ENCODE measurements at places on chromosomes 7 and 10.

DNA sequence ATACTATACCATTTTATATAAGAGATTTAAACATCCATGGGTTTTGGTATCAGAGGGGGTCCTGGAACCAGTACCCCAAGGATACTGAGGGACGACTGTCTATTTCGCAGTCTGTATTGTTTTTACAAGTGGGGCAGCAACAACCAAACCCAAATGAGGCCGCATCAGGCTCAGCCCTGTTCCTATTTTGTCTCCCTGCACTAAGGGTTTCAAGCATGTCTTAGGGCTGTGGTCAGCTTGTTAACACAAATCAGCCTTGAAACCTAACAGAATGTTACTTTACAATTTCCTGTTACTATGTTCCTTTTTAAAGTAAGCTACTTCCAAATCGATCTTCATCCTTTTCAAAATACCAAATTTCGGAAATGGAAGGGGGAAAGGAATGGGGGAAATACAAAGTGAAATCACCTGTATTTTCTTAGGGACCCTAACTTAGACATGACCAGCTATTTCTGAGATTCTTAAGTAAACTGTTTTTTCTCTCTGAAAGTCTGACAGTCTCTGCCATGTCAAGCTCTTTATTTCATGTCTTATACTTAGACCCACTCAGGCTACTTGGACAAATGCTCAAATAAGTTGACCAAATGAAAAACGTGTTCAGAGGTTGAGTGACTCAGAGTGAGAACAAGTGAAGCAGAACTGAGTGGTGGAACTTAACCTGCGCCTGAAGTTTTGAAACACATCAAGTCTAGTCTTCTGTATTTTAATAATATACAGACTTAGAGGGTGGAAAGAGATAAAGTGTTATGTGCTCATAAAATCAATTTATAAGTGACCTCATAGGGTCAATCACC, 75.8 kb downstream of the C1GALT1 start:
- DNase-seq, result no peak

DNA sequence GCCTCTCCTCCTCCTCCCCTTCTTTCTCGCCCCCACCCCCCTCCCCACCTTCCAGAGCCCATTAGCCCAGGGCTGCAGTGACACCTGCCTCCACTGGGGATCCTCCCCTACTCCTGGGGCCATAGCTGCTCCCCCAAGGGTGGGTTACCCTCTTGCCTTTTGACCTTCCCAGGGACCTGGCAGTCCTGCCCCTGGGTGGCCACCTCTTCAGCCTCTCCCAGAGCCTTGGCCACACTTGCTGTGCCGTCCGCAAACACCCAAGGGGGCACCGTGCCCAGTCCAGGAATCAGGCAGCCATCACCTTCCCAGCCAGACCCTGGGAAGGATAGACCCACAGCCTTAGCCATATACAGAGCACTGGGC, 19.8 kb upstream of the CLDN4 start:
- no peak for DNase-seq

GRCh38 chr7:115721293-115722217, 309.0 kb downstream of the TFEC start:
- peak; percentile 61 for DNase-seq

DNA sequence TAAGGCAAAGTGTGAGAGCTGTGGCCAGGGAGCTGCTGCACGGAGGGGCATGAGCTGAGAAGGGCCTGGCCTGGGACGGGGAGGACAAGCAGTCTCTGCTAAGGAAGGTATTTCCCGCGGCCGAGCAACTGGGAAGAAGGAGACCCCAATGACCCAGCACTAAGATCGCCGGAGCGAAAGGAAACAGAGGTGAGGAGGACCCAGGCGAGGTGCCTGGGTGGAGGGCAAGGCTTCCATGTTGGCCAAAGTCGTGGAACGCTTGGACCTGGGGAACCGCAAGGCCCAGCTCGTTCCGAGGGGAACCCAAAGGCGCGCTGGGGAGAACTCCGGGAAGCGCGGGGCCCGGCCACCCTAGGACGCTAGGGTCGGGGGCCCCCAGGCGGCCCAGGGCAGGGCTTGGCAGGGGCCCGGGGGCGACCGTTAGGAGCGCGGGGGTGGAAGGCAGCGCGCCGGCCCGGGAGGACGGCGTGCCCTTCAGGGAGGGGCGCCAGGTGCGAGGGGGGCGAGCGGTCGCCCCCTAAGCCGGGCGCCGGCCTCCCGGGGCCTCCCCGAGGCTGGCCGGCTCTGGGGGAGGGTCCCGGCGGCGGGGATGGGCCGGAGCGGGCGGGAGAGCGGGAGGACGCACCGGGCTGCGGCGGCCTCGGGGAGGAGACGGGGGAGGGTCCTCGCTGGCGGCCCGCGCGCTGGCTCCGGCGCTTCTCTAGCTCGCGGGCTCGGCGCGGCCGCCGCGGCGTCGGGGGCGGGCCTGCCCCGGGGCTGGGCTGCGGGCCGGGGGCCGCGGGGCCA, 545 bp downstream of the GIGYF1 start:
- DNase-seq, result no peak

DNA sequence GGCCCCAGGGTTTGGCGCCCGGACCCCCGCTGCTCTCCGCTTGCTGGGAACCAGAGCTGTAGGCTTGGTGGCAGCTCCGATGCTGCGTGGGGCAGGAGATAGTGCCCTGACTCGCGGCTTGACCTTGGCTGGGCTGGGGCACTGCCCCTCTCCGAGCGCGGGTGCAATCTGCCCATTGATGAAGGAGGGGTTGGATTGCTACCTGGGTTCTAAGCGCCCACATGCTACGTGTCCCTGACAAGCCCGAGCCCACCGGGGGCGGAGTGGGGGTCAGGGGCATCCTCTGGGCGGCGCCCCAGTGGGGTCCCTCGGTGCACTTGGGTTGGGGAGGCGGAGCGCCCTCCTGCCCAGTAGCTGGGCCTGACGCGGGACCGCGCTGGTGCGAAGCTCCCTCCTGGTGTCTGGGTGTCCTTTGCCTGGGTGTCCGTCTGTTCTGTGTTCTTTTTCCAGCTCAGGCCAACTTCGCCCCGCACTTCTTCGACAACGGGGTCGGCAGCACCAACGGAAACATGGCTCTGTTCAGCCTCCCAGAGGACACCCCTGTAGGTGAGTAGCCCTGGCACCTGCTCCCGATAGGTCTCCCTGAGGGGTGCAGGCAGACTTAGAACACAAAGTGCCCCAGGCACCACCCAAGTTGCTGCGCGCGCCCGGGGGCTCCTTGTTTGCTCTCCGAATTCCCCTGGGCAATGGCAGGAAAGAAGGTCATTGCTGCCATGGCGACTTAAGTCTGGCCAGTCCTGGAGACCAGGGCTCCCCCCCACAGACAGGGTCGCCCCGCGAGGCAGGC, 900 bp downstream of the CDHR1 start:
- DNase-seq, result no peak

GRCh38 chr10:69837261-69837660, 35.6 kb downstream of the COL13A1 start:
- DNase-seq, result no peak

GRCh38 chr10:31536302-31536701, 217.3 kb downstream of the ZEB1 start:
- DNase-seq, result no peak

- DNase-seq, result no peak
Observed at GRCh38 chr10:17162828-17163227, 33.2 kb upstream of the CUBN start.

- DNase-seq, result no peak
Observed at GRCh38 chr10:50896721-50897120, 11.3 kb upstream of the A1CF start.

DNA sequence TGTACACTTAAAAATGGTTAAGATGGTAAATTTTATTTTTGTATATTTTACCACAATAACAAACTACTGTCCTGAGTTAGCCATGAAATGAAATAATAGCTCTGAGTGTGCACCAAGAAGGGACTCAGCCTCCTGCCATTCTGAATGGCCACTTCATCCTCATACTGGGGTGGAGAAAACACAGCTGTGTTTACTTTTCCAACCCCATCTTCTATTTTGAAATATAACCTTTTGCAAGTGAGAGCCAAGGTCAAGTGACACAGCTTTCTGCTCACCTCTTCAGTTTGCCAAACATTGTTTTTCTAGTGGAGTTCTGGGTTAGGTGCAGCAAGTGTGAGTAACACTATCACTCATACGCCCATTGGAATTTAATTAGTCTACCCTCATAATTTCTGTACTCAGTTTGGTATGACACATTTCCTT, 107.4 kb upstream of the GLCCI1 start:
- DNase-seq, result peak; percentile 39

DNA sequence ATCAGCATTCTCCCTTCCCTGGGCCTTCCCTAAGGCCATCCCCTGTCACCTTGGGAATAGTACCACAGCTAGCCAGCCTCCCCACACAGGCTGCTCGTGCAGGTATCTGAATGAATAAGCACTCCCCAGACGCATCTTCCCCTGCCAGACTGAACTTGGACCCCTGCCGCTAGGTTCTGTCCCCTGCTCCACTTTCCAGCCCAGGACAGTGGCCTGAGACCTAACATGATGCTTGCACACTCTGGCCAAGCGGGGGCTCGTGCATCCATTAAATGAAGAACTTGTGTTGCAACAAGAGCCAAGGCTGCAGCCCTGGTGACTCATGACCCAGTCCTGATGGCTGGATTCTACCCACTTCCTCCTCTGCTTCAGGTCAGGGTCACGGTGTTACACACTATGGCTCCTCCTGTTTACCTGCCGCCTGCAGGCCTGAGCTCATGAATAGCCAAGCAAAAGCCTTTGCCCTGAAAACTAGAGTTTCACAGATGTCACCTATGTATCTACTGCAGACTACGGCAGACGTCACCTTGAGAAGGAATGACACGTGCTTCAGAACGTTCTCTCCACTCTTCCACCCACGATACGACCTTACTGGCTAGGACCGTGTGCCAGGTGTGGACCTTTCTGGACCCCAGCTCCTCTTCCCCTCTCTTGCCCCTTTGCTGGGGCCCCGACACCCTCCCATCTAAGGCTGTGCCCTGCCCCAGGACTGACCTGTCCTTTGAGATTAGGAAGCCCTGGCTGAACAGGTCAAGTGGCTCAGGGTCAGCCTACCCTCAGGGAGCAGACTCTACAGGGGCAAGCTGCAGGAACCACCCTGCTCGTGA, 6.5 kb downstream of the ASB13 start:
- no peak for DNase-seq

GRCh38 chr7:25754333-25754732, 397.7 kb upstream of the NFE2L3 start:
- no peak for DNase-seq

DNA sequence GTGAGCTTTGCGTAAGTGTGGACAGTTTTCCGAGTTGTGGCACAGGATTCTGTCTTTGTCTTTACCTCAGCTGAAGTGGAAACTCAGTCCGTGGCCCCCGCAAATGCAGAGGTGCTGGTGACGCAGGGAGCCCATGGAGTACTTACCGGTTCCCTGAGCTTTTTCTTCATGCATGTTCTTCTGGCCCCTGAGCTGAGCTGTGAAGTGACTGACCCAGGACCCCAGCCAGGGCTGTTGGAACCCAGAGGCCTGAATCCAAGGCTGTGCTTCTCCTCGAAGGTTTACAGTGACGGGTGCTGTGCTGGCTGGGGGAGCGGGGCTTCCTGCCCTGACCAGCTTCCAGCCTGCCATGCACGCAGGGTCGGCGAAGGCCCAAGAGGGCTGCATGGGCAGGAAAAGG, 223.5 kb downstream of the GLRX3 start:
- DNase-seq, result no peak

GRCh38 chr10:16519250-16519907, 2.3 kb downstream of the C1QL3 start:
- DNase-seq, result no peak

DNA sequence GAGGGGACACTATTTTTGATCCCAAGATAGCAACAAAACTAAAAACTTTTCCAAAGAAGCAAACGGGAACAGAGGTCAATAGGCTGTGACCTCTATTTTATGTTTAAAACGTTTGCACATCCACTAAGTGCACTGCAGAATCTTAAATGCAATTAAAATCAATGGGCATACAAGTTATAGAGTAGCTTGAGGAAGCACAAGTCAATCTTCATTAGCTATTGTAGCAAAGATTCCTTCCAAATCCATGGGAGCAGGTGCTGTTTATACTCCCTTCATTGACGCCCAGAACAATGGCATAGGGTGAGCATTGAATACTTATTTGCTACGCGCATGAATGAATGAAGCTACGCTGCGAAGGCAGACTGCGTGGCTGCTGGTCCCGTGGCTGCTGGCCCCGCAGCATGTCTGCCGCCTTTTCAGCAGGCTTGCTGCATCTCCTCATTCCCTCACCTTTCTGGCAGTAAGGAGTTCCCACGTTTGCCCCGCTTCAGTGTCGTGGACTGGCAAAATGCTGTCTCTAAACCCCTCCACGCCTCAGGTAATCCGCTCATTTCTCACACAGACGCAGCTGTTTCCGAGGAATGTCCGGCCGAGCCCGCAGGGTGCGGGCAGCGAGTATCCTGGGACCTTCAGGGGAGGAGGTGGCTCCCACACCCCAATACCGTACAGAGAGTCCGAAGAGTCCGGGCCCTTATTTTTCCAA, 754 bp upstream of the PHYHIPL start:
- no peak for DNase-seq

DNA sequence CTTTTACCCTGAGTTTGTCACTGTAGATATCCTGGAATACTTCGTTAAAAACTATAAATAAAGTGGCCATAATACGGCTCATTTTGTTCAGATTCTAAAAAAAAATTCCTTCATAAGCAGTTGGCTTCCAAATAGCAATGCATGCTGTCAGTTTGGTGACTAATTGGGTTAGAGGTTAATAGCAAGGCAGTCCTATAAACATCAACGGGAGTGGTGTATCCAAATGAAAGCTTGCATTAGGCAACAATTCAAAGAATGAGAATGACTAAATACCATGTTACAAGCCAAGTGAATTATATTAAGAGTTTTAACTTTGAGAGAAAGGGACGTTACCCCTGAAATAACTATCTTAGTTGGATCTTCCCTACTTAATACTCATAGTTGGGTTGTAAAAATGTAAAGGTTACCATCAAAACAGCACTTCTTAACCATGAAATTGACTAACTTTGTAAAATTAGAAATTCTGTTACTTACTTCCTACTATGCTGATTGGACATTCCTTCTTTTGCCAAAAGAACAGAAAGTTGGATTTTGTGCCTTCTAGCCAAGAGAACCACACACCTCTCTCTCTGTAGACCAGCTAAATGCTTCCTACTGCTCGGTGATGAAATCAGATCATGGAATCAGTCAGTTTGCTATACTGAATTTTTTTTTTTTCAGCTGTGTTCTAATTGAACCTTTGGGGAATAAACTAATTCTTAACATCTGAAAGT, 98.0 kb downstream of the KAT6B start:
- no peak for DNase-seq

GRCh38 chr7:50149369-50149768, 56.3 kb upstream of the ZPBP start:
- DNase-seq, result no peak

DNA sequence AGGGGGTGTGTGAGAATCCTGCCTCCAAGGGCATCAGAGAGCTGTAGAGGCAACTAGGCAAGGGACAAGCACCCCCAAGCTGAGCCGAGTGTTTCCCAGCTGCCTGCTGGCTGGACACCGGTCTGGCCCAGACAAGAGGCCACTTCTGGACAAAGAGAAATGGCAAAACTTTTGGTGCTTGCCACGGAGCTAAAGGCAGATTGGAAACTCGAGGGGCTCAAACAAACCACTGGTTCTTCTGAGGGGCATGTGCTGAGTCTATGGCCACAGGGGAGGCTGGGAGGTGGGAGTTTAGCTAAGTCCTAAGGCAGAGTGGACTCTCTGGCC, 66.5 kb upstream of the INPP5A start:
- DNase-seq, result no peak

GRCh38 chr10:9294865-9295264, 1240.4 kb downstream of the GATA3 start:
- no peak for DNase-seq

- DNase-seq, result no peak
Observed at GRCh38 chr7:56175771-56176170, 59.6 kb upstream of the NUPR2 start.

All from NCI-H2081 treated with DMSO at 0.1 percent for 48 hours (cell line).